ACHN (cell line): ENCODE measurements at places on chromosomes 7 and 10.

GRCh38 chr10:125232841-125233240 lies 72.5 kb upstream of the CTBP2 start:
- peak; percentile 8 for DNase-seq

DNA sequence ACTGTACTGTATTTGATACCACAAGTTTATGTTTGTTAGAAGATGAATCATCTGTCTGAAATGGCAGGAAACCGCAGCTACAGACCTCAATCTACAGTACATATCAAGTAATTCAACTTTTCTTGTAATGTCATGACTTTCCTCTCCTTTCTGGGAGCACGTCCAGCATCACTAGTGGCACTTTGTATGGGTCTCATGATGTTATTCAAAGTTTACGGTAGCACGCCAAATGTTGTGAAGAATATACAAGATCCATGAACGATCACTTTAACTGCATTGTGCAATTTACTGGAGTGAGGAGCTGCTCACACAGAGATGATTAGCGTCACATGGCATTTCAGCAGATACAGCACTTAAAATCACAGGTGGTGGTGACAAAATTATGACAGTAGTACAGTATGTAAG lies 257.8 kb upstream of the GNAI1 start:
- no peak for DNase-seq

- no peak for DNase-seq
These were observed 346.7 kb downstream of the CCSER2 start for GRCh38 chr10:84675060-84675459.

DNA sequence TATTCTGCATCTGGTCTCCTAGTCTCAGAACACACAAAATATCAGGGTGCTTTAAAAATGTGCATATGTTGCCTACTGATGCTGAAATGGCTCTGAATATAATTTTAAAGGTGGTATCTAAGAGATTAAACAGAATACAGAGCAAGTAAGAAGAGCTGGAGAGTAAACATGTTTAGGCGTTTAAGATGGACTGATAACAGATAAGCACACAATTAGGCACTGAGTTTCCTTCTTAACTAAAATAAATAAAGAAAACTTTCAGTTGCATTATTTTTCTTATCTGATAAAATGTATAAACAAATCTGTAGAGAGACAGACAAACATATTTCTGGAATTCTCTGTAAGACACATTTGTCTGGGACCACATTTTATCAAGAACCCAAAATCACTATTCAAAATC lies 35.6 kb upstream of the DGKB start:
- DNase-seq = no peak

DNA sequence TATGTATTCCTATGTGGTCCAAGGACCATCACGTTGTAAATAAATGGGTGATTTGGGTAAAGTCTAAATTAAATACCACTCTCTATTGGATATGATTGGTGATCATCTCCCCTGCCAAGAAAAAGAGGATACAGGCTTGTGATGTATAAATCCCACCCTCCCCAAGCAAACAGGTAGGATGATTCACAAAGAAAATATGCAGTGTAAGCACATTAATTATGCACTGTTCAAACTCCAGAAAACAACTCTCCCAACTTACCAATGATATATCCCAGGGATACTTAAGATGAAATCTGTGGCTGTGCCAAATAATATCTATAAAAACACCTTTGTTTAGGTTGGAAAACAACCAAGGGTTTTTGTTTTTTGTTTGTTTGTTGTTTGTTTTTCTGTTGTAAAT lies 795.9 kb downstream of the XPNPEP1 start:
- no peak for DNase-seq
